ENCODE measurements at places on chromosomes 7 and 10.

- no peak for DNase-seq
Observed at GRCh38 chr10:114315566-114316420, 76.7 kb downstream of the VWA2 start.

DNA sequence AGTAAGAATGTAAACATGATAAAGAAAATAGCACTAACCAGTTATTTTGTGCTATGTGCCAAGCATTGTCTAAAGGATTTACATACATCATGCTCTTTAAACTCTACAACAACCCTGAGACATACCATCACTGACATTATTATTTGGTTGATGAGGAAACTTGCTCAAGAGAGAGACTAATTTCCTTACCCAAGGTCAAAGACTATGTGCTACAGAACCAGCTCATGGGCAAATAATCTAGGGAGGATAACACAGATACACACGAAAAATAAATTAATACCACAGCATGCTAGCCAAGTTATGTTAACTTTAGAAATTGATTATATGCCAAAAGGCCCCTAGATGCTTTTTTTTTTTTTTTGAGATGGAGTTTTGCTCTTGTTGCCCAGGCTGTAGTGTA lies 2.7 kb downstream of the ANKRD16 start:
- DNase-seq: no peak

GRCh38 chr10:1036341-1036791 lies 10.7 kb upstream of the IDI2 start:
- DNase-seq: no peak

GRCh38 chr7:144665689-144666381 lies 170.0 kb downstream of the TPK1 start:
- no peak for DNase-seq

DNA sequence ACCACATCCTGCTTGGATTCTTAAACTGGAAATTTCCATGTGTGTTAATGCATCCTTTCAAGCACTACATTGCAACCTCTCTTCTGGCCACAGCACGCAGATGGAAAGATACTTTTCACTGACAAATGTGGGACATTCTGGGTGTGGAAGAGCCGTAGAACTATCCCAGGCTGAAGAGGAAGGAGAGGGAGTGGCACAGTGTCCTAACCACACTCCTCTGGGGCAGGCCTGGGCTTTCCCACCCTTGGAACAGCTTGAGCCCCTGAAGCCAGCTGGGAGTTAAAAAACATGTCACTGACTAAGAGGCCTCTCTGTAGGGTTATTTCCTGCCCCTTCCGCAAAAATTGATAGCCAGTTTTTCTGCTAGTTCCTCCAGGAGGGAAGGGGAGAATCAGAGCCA lies 34.0 kb upstream of the DNMBP start:
- no peak for DNase-seq

- DNase-seq: no peak
Observed at GRCh38 chr7:20385126-20385525, 54.4 kb downstream of the ITGB8 start.

GRCh38 chr7:5657901-5658300 lies 123.6 kb downstream of the RNF216 start:
- DNase-seq: no peak

GRCh38 chr7:39392151-39392550 lies 174.1 kb upstream of the YAE1 start:
- DNase-seq: no peak

DNA sequence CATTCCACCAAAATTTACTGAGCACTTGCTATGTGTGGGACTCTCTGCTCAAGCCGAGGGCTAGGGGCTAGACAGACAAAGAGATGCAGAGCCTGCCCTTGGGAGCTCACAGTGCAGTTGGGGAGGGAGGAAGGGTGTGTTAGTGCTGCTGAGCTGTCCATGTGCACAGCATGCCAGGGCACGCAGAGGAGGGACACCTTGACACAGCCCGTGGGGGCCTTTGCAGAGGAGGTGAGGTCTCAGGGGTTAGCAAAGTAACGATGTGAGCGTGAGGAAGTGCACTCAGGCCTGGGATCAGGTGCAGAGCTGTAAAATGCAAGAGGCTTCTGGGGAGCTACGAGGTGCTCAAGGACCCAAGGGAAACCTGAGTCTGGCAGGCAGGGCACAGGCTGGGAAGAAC lies 16.3 kb downstream of the PRKCQ start:
- no peak for DNase-seq

GRCh38 chr10:43199088-43199683 lies 60.9 kb downstream of the CSGALNACT2 start:
- no peak for DNase-seq

DNA sequence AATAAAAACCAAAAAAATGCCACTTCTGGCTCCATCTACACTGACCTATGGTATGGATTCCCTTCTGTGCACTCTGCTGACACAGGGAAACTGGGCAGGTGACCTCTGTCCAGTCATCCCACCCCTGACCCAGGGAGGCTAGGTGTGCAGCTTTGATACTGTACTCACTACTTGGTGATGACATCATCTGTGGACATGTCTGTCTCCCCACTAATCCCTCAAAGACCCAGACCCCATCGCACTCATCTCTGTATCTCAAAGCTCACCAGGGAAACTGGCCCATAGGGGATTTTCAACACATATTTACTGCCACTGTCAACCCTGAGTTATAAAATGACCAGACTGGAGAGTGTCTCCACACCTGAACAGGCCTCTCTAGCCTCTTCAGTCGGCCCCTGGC lies 10.6 kb downstream of the SGMS1 start:
- no peak for DNase-seq

GRCh38 chr10:31424473-31424872 lies 105.5 kb downstream of the ZEB1 start:
- no peak for DNase-seq

DNA sequence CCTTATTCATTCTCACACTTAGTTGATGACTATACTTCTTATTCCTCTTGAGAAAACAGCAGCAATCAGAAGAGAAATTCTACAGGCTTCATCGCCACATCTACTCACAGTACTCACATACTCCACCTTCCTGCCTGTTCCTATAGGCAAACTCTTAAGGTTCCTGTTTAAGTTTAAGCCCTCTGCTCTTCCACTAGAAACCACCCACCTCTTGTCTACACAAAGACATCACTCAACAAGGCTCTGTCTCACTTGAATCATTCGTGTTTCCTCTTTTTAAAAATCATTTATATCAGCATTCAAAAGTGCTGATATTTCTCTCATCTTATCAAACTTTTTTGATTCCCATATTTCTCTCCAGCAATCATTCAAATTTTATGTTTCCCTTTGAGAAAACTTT lies 85.5 kb upstream of the ADO start:
- no peak for DNase-seq

DNA sequence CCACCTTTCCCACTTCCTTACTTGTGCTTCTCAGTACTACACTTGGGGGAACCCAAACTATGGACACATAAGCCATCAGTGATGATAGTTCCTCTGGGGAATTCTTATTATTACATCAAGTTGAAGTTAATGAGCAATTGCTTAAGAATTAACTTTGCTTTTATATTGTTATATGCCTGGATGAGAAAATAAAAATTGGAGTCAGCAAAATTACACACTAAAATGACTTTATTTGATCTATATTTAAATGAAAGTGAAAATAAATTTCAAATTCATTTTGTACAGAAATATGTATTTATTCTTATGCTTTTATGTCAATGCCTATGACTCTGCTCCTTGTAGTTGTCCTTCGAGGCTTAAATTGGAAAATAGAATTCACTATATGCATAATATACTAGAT lies 149.4 kb upstream of the KCND2 start:
- DNase-seq: no peak

DNA sequence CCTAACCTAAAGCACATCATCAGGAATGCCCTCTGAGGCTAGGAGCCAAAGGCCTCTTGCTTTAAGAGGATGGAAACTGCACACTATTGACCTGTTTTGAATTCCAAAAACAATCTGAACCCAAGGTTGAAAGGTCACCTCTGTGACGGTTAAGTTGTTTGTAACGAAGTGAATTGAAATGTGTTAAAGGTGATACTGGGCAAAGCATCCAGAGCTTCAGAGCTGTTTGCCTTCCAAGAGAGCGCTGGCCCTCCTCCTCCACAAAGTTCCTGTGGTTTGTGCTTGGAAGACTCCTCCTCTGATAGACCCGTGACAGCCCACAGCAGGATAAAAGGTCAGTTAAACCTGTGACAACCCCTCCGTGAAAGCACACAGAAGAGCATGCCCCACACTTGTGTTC lies 133.7 kb upstream of the CTTNBP2 start:
- no peak for DNase-seq

DNA sequence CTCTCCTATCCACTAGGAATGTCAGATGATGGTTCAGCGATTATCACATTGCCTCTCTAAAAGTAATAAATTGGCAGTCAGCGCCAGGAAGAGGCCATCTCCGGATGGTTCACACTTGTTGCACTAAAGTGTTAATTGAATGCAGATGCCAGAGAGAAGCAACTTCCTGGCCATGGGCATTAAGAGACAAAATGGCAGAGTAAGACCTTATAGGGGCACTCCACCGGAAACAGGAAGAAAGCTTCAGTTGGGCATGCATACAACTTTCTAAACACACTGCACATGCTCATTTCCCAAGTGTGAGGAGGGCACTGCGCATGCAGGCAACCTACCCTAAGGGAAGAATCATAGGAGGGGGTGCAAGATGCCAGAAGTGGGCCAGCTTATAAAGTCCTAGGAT lies 71.7 kb upstream of the AUTS2 start:
- DNase-seq: no peak

DNA sequence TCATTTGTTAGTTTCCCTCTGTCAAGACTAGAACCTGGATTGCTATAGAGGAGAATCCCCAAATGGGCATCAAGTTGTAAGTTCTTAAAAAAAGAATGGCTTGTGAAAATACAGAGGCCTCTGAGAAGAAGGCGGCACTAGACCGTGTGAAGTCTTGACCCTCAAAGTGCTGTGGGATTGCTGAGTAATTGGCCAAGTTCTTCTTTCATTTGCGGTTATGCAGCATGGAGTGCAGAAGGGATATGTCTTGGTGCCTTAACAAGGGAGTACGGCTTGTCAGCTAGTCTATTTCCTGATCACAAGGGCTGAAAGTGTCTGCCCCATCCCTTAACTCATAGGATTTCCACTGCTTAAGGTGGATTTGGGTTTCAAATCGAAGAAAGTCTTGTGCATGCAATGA lies 81.2 kb downstream of the MKX start:
- no peak for DNase-seq

- DNase-seq: no peak
Observed at GRCh38 chr10:125845617-125846016, 22.3 kb downstream of the BCCIP start.

- no peak for DNase-seq
Observed at GRCh38 chr10:66218289-66218688, 707.5 kb upstream of the LRRTM3 start.

DNA sequence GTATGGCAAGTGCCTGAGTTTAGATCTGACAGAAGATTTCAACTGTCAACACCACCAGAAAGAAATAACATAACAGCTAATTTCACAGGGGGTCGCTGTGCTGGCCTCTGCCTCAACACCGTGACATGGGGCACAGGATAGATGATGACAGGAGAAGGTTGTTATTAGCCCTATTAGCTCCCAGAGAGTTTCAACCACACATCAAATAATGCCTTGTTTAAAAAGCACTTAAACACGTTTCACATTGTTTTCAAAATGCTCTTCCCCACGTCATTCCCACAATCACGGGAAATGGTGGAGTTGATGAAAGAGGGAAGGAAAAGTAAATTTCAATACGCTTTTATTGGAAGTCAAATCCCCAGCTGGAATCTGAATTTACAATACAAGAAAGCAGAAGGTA lies 184.7 kb downstream of the MAGI2 start:
- DNase-seq: no peak

GRCh38 chr7:116952635-116953371 lies 498 bp upstream of the ST7 start:
- no peak for DNase-seq

- no peak for DNase-seq
Observed at GRCh38 chr7:42319631-42320030, 82.6 kb upstream of the GLI3 start.

GRCh38 chr7:6250364-6250833 lies 22.0 kb downstream of the CYTH3 start:
- DNase-seq: no peak

DNA sequence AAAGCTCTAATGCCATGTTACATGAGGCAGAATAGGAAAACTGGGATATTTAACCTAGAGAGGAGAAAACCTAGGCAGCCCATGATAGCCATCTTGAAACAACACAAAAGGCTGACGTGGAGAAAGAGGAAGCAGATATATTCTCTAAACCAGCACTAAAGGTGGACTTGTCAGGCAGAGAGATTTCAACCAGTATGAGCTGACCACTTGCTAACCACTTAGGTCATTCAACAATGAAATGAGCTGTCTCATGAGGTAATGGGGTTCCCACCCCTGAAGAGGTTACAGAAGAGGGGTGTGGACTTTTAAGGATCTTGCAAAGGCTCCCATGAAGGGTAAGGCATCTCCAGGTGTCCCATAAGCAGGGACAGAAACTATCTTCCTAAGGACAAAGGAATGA lies 26.8 kb upstream of the EGR2 start:
- no peak for DNase-seq

DNA sequence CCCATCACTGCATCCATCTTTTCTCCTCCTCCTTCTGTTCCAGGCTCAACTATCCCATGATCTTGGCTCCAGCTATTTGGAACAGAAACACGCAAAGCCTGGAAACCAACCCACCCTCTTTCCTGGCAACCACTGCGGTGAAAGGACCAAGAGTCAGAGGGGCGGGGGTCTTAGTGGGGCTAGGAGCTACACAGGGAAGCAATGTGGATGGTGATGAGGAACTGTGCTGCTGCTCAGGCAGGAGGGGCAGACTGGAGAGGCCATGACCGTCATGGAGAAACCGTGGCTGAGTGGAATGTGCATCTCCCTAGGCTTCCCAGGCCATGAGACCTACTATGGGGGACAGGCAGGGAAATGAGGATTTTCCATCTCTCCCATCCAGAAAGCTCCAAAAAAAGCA lies 25.6 kb downstream of the PLAC9 start:
- no peak for DNase-seq

GRCh38 chr10:116915340-116915739 lies 66.0 kb downstream of the ENO4 start:
- DNase-seq: no peak

DNA sequence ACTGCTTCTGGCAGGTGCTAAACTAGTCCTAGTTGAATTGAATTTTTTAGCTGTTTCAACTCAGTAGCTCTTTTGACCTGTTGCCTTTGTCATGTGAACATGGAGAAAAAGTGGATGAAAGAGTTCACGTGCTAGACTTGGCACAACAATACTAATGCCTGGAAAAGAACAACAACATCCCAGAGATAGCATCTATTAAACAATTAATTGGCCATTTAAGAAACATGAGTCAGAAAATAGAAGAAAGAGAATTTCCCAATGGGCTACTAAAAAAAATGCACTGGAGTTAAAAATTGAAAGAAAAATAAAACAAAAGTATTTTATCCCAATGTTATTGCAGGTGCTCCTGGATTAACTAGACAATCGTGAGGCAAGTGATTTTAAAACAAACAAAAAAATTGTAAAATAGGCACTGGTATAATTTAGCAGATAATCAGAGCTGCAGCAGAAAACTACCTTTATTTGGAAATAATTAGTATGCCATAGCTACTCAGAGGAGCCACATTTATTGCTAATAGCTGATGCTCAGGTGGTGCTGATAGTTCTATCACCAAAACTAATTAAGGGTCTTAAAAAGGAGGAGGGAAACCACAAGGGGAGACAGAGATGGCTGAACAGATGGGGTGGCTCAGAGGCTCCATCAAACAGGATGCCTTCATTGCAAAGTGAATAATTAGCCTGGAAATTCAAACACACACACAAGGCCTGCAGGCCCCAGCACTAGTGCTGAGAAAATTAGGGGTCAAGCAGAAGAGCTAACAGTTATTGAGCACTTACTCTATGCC lies 17.6 kb downstream of the CCDC71L start:
- DNase-seq: no peak

GRCh38 chr7:141201145-141201885 lies 127.5 kb downstream of the TMEM178B start:
- DNase-seq: no peak

- DNase-seq: peak; percentile 77
Observed at GRCh38 chr7:92835261-92835850, 1.0 kb downstream of the CDK6 start.
